ENCODE measurements at places on chromosomes 3 and 15.

GRCh38 chr3:172929451-172929850 lies 178.9 kb downstream of the ECT2 start:
- no peak for DNase-seq

GRCh38 chr3:12854565-12854964 lies 13.2 kb upstream of the RPL32 start:
- no peak for DNase-seq

DNA sequence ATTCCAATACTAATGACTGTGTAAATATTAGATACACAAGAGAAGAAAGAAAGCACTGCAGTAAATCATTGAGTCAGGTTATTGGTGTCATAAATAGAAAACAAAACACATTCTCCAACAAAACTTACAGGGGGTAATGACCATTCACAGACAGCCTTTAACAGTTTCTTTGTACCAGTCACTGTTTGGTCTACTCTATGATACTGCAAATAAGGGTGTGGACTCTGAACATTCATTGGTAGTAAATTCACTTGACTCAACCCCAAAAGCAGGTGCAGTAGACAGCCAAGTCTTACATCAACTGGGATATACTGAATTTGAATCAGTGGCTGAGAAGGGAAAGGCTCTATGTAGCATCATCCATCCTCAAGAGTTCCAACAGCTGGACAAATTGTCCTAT lies 463.5 kb downstream of the FOXP1 start:
- DNase-seq, result no peak

DNA sequence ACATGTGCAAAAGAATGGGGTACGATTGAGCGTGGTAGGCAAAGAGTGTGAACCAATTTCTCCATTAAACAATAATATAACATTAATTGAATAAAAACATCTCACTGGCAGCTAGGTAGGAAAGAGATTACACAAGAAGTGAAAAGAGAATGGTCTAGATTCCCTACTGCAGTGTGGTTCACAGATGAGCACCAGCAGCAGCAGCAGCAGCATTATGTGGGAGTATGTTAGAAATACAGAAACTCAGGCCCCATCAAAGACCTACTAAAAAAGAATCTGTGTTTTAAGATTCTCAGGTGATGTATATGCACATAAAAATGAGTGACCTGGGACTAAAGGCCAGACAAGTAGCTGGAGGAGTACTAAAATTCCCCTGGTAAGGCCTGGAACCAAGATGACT lies 118.2 kb downstream of the ADAM10 start:
- DNase-seq, result no peak

GRCh38 chr3:182913889-182914288 lies 66.4 kb downstream of the DCUN1D1 start:
- no peak for DNase-seq

DNA sequence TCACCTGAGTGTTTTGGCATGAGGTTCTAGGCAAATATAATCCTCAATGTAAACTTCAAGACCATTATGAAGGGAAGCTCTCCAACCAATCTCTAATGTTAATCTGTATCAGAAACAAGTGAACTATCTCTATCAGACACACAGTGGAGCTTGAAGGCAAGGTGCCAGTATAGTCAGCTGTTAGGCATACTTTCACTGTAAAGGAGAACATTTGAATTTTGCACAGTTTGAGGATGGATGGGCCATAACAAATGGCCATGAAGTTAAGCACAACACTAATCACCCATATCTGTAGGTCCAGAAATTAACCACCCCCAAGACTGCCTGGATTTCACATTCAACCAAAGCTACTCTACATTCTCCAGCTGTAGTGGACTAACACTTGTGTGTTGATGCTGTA lies 69.1 kb upstream of the LMOD3 start:
- peak; percentile 83 for DNase-seq

- no peak for DNase-seq
Observed at GRCh38 chr15:67033012-67033411, 32.4 kb upstream of the SMAD3 start.
